ENCODE measurements at places on chromosomes 12 and 14. TPM values are rescaled to one million over a fixed set of nuclear protein-coding genes. Genes with fewer than 3 reads are reported as not detected.

- peak; percentile 90 for DNase-seq
Measured at GRCh38 chr14:67411820-67412421, at the start of gene PLEK2. Gene PLEK2, minus strand, starts transcription at chr14:67412165. Its CDS starts 106 bp downstream, at chr14:67412059.

- no peak for DNase-seq
Measured at GRCh38 chr12:105257321-105257728, 21.4 kb upstream of the APPL2 start.

GRCh38 chr12:111457577-111457976, 51.9 kb downstream of the SH2B3 start:
- no peak for DNase-seq

GRCh38 chr12:121005346-121005815, 10.9 kb downstream of the C12orf43 start:
- peak; percentile 72 for DNase-seq

DNA sequence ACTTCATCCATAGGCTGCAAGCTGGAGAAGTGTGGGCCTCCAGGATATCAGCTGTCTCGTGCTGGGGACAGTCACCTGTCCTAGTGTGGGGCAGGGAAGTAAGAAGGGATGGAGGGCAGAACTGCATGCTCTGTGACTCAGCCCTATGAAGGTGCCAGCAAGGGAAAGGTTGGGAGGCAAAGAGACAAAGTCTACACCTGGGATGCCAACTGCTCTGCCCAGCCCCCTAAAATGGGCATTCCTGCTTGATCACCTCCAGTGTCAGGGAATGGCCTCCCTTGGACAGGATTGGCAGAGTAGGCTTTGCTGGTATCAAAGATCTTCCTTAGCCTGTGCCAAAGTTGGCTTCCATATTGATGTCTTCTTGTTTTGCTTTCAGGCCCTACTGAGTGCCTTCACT, 335.0 kb downstream of the BCL11B start:
- no peak for DNase-seq

GRCh38 chr14:30874120-30874998, at the start of gene COCH:
Gene COCH, plus strand, starts transcription at chr14:30874559. Its CDS starts 380 bp downstream, at chr14:30874939.
- peak; percentile 54 for DNase-seq

DNA sequence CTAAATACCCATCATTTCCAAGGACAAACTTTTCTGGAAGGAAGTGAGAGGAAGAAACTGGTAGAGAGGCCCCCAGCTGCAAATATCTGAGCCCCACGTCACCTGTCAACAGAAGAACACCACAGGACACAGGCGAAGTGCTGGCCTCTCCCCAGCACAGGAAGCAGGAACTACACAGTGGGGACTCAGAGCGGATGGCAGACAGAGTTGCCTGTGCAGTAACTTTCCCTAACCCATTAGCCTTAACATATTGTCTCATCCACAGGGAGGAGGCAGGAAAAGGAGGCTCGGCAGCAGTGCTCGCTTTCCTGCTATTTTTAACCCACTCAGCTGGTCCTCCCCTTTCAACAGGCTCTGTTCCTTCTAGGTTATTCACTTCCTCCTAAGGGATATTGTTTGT, 111.5 kb upstream of the TMPO start:
- no peak for DNase-seq

- DNase-seq = no peak
Measured at GRCh38 chr12:29769162-29769858, 14.4 kb downstream of the TMTC1 start.

DNA sequence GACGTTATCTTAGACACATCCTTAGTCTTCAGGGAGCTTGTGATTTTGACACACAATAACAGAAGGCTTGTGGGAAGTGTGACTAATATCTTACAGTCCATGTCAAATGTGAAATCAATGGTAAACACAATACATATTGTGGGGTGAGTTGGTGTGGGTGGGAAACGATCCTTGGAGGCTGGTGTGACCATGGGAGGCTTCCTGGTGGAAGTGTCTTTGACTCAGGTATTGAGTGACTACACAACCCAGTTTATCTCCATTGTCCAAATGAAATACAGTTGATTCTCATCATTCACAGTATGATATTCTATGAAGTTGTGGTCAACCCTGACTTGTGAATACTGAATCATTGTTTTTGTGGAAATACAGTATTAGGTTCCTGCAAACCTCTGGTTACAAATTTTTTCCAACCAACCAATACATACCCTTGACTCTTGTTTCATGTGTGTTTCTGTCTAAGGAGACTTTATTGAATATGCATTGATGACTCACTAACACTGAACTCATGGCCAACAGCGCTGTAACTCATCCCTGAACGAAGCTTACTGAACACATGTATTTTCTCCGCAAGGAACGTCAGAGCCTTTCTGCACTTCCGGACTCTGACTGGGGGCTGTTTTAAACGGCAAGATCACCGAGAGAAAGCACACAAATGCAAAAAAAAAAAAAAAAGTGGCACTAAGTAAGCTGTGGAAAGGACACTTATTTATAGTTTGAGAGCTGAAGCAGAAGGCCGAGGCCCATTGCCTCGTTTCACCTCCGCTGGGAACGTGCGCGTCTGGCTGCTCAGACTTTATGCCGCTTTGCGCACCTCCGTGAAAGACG, 59.0 kb downstream of the CLMN start:
- DNase-seq = no peak

DNA sequence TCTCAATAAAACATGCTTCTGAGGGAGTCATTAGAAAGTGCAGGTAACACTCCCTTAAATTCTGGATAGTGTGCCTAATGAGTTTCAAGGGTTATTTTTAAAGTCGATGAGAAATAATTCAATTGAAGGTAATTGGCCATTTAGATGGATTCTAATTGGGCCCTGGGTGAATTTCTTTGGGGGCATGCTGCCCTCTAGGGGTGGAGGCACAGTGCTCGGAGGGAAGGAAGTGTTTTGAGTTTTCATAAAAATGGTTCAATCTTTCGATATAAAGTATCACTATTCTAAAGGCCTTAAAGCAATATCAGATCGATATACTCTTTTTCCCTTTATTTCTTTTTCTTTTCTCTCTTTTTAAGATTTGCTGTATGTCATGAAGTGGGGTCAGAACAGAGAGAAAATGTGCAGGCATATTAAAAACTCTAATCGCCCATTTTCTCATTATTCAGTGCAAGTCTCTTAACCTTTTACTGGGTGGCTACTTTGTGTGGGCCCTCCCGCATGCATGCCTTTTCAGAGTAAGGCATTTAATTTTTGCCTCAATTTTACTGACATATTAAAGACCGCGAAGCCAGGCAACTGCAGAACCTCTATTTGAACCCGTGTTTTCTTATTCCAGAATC, 25.5 kb downstream of the NKX2-8 start:
- DNase-seq = no peak

- no peak for DNase-seq
Measured at GRCh38 chr12:130849561-130850417, 10.7 kb upstream of the STX2 start.

Gene PLD4
- total RNA-seq = 1.1 TPM

Gene SMCO3
- not detected for total RNA-seq

Gene USP44
- not detected for total RNA-seq

Gene VWF
- total RNA-seq = 51.3 TPM

Gene TRPV4
- 0.27 TPM for total RNA-seq

Data from transverse colon (tissue), 4 donors.